ENCODE measurements at places on chromosomes 5 and 9. TPM values are rescaled to one million over a fixed set of nuclear protein-coding genes. Genes with fewer than 3 reads are reported as not detected.

The PRLR gene
- 0.35 TPM for total RNA-seq

The FBXW2 gene
- total RNA-seq, result 43.9 TPM

The TMEFF1 gene
- total RNA-seq, result 4.3 TPM

The CSF1R gene
- total RNA-seq, result not detected

The SH3TC2 gene
- 6.4 TPM for total RNA-seq

- DNase-seq, result peak; percentile 47
These were observed 421.5 kb upstream of the DAP start for GRCh38 chr5:11182441-11183080.

- DNase-seq, result no peak
These were observed 165.8 kb downstream of the INSYN2B start for GRCh38 chr5:169814522-169814921.

DNA sequence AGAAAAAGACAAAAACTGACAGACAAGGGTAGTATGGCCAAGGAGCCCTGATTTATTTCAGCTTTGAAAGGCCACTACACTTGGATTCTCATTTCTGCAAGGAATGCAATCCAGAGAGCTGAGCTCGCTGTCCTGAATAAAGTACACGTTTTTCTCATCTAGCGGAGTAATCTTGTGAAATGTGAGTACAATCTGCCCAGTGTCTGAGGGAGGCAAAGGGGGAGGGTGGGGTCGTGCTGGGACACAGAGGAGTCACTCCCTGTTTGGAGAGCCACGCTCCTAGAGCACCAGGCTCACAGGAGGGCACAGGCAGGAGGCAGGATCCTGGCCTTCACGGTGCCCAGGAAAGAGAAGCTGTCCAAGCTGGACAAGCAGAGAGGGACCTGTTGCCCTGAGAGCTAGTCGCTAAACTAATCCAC, 51.0 kb upstream of the IFNK start:
- peak; percentile 33 for DNase-seq

DNA sequence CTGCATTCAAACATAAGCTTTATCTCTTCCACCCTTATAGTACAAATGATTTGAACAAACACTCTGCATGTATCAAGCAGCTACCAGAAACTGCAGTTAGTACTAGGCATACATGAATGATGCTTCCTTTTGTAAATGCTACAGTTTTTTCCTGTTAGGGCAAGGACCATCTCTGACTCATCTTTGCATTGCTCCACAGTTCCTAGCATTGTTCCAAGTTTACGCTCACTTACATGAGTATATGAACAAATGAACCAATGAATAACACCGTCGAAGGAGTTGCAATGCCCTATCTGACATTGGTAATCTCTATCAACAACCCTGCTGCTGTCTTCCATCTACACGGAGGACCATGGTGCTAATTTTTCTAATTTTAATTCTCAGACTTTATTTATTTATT, 2.1 kb upstream of the ALDH7A1 start:
- DNase-seq, result peak; percentile 64

DNA sequence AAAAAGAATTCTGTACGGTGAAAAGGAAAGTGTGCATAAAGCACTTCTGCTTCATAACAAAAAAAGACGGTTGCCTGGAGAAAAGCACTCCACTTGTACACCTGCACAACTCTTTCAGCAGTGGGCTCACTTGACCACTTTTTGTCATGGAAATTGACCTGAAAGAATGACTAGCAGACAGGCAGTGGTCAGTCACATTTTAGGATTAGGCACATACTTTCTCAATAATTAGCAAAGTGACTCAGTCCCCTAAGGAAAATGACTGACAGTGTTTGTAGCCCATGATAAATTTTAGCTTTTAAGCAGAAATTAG, 169.3 kb downstream of the FANCC start:
- DNase-seq, result no peak

DNA sequence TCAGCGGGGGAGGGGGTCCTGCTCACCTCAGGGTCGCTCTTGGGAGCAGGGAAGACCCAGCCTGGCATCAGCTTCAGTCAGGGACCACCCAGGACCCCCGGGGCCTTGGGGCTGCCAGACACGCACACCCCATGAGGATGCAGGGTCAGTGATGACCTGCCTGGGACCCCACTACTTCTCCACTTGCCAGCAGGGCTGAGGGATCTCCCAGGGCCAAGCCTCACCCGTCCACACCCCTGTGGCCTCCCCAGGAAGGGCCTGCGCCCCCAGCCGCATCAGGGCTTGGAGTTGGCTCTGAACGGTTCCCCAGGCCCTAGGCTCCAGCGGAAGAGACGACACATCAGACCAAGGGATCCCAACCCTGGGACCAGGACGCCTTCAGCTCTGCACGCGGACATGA, 33.7 kb downstream of the SLC12A7 start:
- no peak for DNase-seq

GRCh38 chr5:174454464-174454863, 269.9 kb upstream of the MSX2 start:
- DNase-seq, result no peak

- no peak for DNase-seq
These were observed 89.4 kb downstream of the CDKN2A start for GRCh38 chr9:21904776-21905175.

- DNase-seq, result no peak
These were observed 271.1 kb upstream of the NMUR2 start for GRCh38 chr5:152676196-152676595.

DNA sequence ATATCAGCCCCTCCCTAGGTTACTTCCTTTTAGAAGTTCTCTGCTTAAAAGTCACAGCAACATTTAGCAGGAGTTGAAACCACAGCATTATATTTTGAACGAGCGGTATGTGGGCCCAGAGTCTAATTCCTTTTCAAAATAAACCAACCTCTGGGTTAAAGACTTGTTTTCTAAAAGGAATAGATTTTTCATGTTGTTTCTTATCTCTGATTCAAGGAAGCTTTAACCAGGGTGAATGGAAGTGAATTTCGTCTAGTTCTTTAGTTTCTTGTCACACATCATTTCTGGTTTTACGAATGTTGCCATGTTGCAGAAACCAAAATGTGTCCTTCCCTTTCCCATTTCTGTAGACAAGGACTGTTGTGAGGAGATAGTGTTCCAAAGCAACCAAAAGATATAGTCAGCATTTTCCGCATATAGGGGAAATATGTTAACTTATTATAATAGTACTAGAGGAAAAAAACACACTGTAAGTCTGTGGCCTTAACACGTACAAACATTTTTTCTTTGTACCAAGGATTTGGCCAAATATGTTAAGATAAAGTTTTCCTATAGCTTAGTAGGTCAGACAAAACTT, 142.4 kb downstream of the PCSK5 start:
- no peak for DNase-seq

- DNase-seq, result peak; percentile 16
These were observed 309.7 kb downstream of the NSG2 start for GRCh38 chr5:174355208-174355612.

DNA sequence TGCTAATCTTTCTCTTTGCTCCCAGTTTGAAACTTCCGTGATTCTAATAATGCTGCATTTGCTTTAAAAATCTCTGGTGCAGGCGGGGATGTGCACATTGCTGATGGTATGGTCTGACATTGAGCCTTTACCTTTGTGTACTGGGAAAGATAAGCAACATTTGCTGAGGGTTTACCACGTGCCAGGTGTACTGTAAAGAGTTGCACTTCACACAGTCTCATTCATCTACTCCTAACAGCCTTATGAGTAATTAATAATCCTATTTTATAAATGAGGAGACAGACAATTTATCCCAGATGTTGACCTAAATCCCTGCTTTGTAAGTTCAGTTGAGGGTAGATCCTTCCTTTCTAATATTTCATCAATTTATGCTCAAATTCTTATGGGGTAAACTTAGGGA, 726 bp upstream of the ADGRV1 start:
- DNase-seq, result no peak

GRCh38 chr5:114362977-114363761, 1.3 kb downstream of the KCNN2 start:
- no peak for DNase-seq

DNA sequence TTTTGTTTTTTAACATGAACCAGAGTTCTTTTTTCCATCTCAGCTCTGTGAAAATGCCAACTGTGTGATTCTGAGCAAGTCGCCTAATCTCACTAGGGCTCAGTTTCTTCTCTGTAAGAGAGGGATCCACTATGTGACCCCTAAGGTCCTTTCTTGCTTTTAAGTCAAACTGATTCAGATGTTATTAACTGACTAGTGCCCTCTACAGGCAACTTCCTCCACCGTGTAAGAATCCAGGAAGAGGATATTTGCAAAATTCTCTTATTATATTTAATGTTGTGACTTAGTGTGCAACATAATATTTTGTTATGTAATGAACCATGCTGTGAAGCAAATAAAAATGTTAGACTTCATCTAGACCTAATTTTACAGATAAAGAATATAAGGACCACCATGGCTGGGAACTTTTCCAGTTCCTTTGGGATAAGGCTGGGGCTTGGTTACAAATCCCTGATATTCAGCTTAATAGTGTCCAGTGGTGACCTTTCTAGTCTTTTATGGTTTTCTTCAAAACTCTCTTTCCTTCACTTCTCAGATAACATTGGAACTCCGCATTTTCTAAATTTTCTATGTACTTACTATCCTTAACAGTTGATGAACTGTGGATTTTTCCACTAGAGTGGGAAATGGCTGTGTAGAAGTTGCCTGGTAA, 244.7 kb downstream of the PIK3R1 start:
- DNase-seq, result peak; percentile 67

DNA sequence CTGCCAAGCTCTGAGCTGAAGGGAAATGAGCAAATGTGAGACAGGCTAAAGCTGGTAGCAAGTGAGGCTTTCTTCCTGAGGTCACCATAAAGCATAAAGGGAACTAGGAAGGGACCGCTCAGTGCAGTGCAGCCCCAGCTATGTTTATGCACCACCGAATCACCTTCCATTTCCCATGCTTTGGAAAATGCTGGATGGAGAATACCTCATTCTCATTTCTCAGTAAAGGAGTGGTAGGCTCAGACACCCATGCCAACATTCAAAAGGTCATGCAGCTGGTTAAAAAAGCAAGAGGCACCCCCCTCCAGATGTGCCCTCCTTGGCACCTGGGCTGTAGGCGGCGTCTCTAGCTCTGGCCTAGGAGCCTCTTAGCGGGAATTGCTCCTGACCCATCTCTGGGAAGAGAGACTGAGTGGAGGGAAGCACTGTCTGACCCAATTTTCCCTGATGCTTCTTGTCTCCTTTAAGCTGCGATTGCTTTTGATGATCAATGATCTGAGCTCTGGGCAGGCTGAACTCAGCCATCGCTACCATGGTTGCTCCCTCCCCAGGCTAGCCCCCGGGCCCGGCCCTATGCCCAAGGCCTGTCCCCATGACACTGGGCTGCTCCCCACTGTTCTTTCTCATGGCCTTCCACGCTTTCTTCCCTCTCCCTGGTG, 58.7 kb downstream of the ZNF354C start:
- no peak for DNase-seq

- no peak for DNase-seq
These were observed 339.4 kb downstream of the CHSY3 start for GRCh38 chr5:130243641-130244040.

DNA sequence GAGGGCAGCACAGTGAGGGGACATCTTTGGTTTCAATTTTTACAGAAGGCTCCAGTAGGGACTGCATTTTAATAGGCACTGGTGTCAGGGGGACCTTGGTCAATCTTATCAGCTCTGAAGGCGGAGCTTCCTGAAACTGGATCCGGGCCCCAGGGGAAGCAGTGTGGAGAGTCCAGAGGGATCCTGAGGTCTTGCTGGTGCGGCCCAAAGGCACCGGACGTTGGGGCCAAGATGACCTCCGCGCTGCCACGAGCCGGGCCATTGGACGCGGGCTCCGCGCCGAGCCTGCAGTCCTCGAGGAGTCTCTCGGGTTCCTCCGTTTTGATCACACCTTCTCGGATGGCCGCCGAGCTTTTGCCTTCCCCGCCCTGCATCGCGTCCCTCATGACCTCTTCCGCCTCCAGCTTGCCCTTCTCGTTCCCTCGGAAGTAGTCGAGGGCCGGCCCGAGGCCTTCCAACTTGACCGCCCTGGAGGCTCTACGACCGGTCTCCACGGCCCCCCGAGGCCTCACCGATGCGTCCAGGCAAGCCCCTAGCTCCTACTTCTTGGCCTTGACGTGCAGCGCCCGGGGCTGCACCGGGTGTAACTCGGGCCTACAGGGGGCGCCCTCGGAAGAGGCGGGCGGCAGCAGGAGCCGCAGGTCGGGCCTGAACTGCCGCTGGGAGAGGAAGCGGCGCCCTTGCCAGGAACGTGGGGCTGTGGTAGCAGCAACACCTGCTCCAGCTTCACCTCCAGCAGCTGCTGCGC, 18.8 kb downstream of the C5orf52 start:
- DNase-seq, result no peak

DNA sequence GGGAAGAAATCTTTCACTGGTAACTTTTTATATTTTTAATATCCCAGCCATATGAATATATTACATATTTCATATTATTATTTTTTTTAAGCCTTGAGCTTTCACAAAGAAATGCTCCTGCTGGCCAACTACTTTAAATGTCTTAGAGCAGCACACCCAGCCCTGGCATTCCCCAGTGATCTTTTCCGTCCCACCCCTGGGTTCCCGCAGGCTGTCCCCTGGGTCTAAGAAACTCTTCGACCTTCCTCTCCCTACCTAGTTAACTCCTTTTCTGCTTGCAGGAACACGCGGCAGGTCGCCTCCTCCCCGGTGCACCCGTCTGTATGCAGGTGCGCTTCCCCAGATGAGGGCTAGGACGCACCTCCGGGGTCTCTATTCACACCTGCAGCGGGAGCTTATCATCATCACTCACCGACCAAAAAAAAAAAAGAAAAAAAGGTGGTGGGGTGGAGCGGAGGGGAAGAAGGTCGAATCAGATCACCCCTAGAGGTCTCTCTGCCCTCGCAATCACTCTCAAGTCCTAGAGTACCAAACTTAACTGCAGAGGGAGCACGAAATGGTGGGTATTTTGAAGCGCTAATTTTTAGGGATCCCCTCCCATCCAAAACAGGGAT, 696 bp downstream of the ZFP62 start:
- DNase-seq, result peak; percentile 16

- peak; percentile 25 for DNase-seq
These were observed 291.4 kb downstream of the ARHGEF28 start for GRCh38 chr5:73917433-73917832.

DNA sequence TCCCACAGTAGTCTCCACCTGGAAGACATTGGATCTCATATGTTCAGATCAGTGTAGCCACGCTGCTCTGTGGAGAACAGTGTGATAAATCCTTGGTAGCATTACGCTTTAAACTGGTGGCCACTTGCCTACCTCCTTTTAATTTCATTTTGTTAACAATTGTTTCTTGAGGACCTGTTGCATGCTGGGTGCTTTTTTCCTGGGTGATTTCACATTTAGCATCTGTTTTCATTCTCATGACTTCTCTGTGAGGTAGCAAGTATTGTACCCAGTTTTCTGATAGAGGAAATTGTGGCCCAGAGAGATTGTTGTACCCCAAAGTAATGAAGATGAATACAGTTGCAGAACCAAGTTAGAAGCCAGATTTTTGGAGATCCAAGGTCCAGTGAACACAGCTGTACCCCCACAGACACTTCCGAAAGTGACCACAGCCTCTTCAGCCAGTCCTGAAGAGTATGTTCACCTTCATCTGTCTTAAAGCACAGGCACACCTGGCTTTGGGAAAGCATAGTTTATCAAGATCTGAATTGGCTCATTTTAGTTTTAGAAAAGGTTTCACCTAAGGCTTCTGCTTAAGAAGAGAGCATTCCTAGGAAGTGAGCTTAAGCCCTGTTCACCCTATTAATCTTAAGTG, 75.2 kb downstream of the F2RL2 start:
- DNase-seq, result no peak

- peak; percentile 8 for DNase-seq
These were observed 29.8 kb upstream of the TMEM161B start for GRCh38 chr5:88298425-88298824.

All from renal cortical epithelial cell (primary cell).